ENCODE measurements at places on chromosomes 4 and X. TPM values are rescaled to one million over a fixed set of nuclear protein-coding genes. Genes with fewer than 3 reads are reported as not detected.

Gene N4BP2
- 21.9 TPM for total RNA-seq

Gene SLC10A6
- not detected for total RNA-seq

GRCh38 chr4:180542445-180543100 is 1700.6 kb upstream of the TENM3 start:
- DNase-seq = no peak

DNA sequence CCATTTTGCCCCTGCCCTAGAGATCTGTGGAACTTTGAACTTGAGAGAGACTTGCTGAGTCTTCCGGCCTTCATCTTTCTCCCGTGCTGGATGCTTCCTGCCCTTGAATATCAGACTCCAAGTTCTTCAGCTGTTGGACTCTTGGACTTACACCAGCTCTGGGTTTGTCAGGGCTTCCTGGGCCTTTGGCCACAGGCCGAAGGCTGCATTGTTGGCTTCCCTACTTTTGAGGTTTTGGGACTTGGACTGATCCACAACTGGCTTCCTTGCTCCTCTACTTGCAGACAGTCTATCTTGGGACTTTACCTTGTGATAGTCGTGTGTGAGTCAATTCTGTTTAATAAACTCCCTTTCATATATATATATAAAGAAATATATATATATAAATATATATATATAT is 1071.0 kb downstream of the ADGRL3 start:
- no peak for DNase-seq

GRCh38 chr4:157127571-157127970 is 51.6 kb downstream of the GLRB start:
- no peak for DNase-seq

DNA sequence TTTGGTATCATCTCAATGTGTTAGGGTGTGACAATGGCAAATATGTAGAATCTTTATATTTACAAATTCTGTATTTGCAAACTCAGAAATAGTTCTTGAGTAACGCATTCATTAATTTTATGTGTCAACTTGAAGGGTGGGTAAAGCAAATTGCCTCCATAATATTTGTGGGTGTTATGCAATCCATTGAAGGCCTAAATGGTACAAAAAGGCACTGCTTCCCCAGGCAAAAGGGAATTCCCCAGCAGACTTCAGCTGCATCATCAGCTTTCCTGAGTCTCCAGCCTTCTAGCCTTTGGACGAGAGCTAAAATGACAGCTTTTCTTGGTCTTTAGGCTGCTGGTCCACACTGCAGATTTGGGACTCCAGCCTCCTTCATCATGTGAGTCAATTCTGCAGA is 292.2 kb upstream of the PCDH7 start:
- DNase-seq = no peak

- no peak for DNase-seq
These were observed 8.0 kb downstream of the NR3C2 start for GRCh38 chr4:148434075-148434773.

DNA sequence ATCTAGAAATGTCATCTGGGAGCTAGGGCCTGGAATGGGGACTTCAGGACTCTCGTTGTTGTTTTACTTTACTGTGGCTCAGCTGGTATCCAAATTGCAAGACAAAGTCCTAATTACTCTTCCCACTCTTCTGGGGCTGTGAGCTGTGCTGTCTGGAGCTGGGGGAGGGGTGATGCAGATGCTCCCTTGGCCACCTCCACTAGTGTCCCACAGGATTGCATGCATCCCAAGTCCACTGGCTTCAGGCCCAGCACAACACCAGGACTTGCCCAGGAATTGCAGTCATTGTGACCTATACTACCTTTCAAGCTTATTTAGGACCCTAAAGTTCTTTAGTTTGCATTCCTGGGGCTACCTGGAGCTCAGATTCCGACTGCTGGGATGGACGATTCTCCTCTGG is 366.1 kb upstream of the FAM47C start:
- no peak for DNase-seq
